ENCODE measurements at places on chromosomes 3 and 15. TPM values are rescaled to one million over a fixed set of nuclear protein-coding genes. Genes with fewer than 3 reads are reported as not detected.

The SEMA3G gene
- total RNA-seq, result 7.6 TPM

The LMOD3 gene
- total RNA-seq, result 3.0 TPM

The TTLL13 gene
- total RNA-seq, result not detected

The CAMKV gene
- 0.37 TPM for total RNA-seq

The KNG1 gene
- total RNA-seq, result not detected

The GPR149 gene
- total RNA-seq, result not detected

The SCAANT1 gene
- total RNA-seq, result not detected

The ALDH1L1 gene
- total RNA-seq, result 11.5 TPM

The GLDN gene
- 1.9 TPM for total RNA-seq

The SNX33 gene
- 11.1 TPM for total RNA-seq

The MAP2K1 gene
- total RNA-seq, result 17.8 TPM

The PPM1M gene
- 12.3 TPM for total RNA-seq

The ADGRG7 gene
- 0.11 TPM for total RNA-seq

The CERS3 gene
- total RNA-seq, result 2.3 TPM

The CPLX3 gene
- not detected for total RNA-seq

The GTPBP8 gene
- total RNA-seq, result 25.3 TPM

The LRRC2 gene
- total RNA-seq, result 4.3 TPM

The AP3B2 gene
- total RNA-seq, result 2.0 TPM

The THBS1 gene
- 462 TPM for total RNA-seq

The ITIH3 gene
- total RNA-seq, result 1.4 TPM

The TCF12 gene
- total RNA-seq, result 241 TPM

The RHOA gene
- total RNA-seq, result 308 TPM

The CPA3 gene
- total RNA-seq, result 93.3 TPM

The MYO5C gene
- 11.6 TPM for total RNA-seq

The STRC gene
- total RNA-seq, result 0.05 TPM

The GOLGA8A gene
- total RNA-seq, result 43.9 TPM

The CORO2B gene
- 4.2 TPM for total RNA-seq

The CCR3 gene
- total RNA-seq, result not detected

The SLC2A2 gene
- not detected for total RNA-seq

The LINGO1 gene
- 1.8 TPM for total RNA-seq

The CFAP91 gene
- 2.6 TPM for total RNA-seq

The RHCG gene
- 0.16 TPM for total RNA-seq

The SEMA6D gene
- total RNA-seq, result 35.6 TPM

The FBLN2 gene
- total RNA-seq, result 132 TPM

The ATXN7 gene
- 27.0 TPM for total RNA-seq

The ROPN1 gene
- total RNA-seq, result not detected

The DUOXA2 gene
- total RNA-seq, result 0.42 TPM

The MAP3K13 gene
- total RNA-seq, result 33.5 TPM

The FGF12 gene
- 4.5 TPM for total RNA-seq

The EDEM1 gene
- total RNA-seq, result 15.9 TPM

The TPRG1 gene
- 6.2 TPM for total RNA-seq

The KIF7 gene
- total RNA-seq, result 9.4 TPM

The KLHL40 gene
- 3.5 TPM for total RNA-seq

The MINAR1 gene
- 4.9 TPM for total RNA-seq

The UPK1B gene
- total RNA-seq, result 141 TPM

The IL17RD gene
- total RNA-seq, result 33.4 TPM

The PRRT3 gene
- 0.95 TPM for total RNA-seq

The MESP2 gene
- total RNA-seq, result not detected

The CADPS gene
- 19.2 TPM for total RNA-seq

The FAM43A gene
- 22.4 TPM for total RNA-seq

The MORC1 gene
- 0.90 TPM for total RNA-seq

The NOX5 gene
- total RNA-seq, result 0.16 TPM

The NTRK3 gene
- 26.4 TPM for total RNA-seq
